NCI-H2081 treated with DMSO at 0.1 percent for 48 hours (cell line): ENCODE measurements at places on chromosomes 7 and 10.
A peak's percentile ranks its signal among the peaks of the same experiment; 100 is the strongest.

GRCh38 chr7:8714791-8715190 is 281.4 kb downstream of the NXPH1 start:
- DNase-seq, result no peak

GRCh38 chr10:122120008-122120744 is 131.2 kb downstream of the TACC2 start:
- no peak for DNase-seq

- DNase-seq, result no peak
These were observed 52.0 kb downstream of the PTEN start for GRCh38 chr10:87915406-87915805.

GRCh38 chr7:23175938-23176337 is 5.9 kb upstream of the NUP42 start:
- DNase-seq, result no peak

GRCh38 chr7:112383671-112384417 is 66.4 kb upstream of the IFRD1 start:
- no peak for DNase-seq

DNA sequence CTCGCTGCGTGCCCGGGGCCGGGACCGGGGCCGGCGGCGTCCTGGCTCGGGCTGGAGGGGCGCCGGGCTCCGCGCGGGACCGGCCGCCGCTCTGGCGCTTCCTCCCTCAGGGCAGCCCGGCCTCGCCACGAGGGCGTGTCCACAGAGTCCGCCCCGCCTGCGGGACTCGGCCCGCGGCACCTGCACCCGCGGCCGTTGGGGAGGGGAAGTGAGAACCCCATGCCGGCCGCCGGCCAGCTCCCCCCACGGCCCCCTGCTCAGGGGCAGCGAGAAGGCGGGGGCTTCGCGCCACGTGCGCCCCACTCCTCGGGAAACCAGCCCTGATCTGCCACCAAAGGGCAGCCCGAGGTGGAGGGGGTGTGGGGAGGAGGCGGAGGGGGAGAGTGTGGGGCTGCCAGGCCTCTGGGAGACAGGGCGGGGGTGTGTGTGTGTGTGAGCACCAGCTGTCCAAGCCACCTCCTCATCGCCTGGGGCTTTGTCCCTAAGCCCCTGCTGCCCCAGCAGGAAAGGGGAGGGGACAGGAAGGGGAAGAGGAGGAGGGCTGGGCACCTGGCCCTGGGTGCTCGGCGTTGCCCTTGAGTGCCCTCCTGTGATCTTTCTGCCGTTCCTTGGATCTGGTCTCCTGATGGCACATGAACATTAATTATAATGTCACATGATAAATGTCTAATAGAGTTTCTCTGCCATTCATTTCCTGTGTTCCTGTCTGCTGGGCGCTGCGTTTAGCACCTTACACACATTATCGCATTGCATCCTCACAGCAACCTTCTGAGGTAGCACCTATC is at the start of gene PIK3AP1:
Gene PIK3AP1, minus strand, starts transcription at position 93 of the 785 bp plus-strand sequence. CDS start 120 bp downstream, outside the sequence.
- peak; percentile 46 for DNase-seq

DNA sequence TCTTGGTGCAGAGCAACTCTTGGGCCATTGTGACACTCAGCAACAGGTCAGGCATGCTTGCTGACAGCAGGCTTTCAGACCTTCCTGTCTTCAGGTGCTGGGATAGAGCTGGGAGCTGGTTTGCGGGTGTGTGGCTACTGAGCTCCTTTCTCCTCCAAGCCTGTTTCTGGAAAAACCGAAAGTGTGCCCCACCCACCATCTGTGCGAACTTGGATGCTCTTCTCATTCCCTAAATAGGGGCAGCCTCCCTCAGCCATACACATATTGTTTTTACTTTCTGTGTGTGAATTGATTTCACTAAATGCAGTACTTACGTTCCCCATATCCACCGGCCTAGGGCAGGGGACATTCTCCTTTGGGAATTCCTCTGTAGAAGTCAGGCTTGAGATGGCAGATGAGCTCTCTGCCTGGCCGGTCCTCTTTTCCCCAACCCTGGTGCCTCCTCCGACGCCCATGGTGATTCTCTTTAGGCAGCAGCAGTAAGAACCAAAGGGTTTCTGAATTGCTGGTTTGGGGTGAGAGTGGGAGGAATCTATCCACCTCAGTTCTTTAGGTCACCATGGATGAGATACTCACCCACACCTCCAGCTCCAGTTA is 6.3 kb upstream of the NEUROG3 start:
- no peak for DNase-seq

- no peak for DNase-seq
These were observed 129.1 kb upstream of the BTBD16 start for GRCh38 chr10:122141821-122142640.

DNA sequence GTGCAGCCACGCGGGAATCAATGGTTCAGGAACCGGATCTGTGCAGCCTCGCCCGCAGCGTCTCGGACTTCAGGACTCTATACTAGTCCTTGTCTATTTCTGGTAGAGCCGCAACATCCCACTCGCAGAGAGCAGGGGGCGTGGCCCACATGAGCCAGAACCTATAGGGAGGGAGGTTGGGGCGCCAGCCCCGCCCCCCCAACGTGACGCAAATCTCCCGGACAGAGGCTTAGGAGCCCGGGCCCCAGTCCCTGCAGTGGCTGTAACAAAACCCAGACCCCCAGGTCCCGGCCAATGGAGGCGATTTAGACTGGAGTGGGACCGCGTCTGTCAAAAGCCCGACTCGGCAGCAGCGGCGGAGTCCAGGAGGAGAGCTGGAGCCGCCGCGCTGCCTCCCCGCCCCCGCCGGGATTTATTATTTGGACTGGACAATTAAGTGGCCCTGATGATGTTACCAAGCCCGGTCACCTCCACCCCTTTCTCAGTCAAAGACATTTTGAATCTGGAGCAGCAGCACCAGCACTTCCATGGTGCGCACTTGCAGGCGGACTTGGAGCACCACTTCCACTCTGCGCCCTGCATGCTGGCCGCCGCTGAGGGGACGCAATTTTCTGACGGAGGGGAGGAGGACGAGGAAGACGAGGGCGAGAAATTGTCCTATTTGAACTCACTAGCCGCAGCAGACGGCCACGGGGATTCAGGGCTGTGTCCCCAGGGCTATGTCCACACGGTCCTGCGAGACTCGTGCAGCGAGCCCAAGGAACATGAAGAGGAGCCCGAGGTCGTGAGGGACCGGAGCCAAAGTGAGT is at the start of gene NKX2-3:
Gene NKX2-3, plus strand, starts transcription at position 256 of the 809 bp plus-strand sequence. Its CDS starts 190 bp downstream, at position 446.
- DNase-seq, result no peak

- no peak for DNase-seq
These were observed 35.0 kb downstream of the GPR141 start for GRCh38 chr7:37718585-37718984.

DNA sequence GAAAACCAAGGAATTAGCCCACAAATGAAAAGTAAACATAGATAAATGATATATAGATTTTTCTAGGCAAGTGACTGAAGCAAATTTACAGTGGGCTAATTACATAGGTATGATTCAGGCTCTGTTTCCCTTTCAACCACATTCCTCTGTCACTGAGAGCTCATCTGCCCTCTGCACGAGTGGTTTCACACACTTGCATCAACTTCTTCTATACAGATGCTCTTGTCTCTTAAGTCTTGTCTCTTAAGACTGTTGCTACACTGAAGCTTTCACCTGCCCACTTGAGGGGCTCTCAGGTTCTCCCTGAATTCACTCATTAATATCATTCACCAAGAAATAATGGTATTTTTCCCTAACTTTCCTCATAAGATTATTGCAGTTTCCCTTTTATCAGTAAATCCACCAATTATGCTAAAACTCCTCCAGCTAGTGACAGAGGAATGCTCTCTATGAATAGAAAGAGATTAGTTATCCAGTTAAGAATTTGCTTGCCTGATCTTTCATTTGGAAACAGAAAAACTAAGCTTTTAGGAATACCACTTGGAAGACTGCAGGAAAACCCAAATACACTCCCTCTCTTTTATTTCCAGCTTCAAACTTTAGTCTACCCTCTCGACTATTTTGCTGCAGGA is 95.7 kb downstream of the ELAPOR2 start:
- DNase-seq, result no peak

DNA sequence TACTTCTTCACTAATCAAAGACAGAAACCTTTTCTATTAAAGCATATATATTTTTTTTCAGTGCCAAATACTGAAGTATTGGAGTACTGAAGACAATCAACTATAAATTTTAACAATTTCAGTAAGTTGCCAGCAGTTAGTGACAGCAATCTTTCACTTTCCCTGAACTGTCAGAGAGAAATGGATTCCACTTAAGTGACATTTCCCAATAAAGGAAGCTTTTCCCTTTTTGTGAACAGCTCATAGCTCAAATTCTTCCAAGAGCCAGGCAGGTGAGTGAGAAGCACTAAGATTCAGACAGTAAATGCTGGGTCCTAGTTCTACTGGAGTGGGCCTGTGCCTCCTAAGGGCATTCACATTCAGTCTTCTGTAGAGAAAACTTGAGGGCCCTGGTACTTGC is 142.0 kb downstream of the SRPK2 start:
- DNase-seq, result no peak

DNA sequence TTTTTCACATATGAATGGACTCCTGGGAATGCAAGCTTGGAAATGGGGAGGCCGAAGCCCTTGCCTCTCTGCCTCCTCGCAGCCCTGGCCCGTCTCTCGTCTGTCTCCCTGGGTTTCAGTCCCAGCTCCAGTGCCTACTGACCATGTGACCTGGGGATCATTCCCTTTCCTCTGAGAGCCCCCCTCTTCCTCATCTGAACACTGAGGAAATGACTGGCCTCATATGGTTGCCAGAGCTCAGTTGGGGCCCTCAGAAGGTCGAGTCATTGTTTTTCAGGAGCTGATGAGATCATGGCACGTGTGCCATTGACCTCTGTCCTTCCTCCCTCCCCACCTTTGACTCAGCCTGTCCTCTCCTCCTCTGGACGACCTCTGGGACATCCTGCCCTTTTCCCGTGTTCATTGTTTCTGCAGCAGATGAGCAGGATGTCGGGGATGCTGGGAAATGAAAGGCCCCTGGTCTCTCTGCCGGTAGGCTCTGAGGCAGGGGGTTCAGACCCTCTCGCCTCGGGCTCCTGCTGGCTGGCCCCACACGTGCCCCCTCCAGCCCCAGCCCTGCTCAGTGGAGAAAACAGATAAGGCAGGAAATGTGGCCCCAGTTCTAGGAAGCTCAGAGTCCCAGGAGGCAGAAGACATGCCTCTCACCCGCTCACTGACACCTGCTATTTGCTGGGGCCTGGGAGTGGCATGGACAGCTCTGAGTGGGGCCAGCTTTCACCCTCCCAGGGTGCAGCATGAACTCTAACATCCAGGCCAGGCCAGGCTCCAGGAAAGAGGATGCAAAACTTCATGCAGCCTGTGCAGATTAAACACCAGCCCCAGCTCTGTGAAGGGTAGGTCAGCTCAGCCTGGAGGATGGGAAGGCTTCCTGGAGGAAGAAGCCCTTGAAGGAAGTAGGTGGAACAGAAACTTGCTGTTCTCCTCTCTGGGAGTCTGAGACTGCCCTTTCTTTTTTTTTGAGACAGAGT is 8.3 kb upstream of the PPP1R35 start:
- DNase-seq, result no peak

DNA sequence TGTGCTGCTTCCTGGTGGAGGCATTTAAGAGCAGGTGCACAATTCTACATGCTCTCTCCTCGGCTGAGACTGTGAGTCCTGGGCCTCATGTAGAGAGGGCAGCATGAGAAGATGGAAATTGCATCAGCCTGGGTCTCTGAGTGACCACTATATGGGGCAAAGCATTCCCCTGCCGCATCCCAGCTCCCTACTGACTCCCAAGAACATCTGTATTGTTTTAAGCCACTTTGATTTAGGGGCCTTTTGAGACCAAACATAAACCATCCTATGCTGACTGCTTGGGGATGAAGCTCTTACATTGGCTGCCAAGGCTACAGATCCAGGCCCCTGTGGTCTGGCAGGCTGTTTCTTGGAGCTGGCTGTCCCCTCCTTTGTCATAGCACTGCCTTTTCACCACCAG is 101.3 kb upstream of the TBX20 start:
- DNase-seq, result no peak

GRCh38 chr7:36396150-36396549 is 6.5 kb downstream of the ANLN start:
- no peak for DNase-seq

DNA sequence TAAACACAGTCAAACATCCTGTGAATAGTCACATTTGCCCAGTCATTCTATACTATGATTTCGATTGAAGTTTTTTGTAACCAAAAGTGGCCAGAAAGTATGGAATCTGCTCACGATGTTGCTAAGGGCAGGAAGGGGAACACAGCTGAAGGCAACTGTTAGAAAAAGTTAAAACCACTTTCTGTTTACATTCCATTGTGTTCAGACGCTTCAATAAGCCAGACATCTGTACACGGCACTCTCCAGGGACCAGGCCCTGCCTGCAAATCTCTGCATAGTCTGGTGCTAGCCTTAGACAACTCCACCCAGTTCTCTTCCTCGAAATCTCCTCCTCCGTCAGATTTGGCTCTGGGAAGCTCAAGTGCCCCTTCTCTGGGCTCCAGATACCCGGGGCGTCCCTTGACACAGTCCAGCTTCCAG is 17.1 kb upstream of the TMEM120A start:
- DNase-seq, result no peak

DNA sequence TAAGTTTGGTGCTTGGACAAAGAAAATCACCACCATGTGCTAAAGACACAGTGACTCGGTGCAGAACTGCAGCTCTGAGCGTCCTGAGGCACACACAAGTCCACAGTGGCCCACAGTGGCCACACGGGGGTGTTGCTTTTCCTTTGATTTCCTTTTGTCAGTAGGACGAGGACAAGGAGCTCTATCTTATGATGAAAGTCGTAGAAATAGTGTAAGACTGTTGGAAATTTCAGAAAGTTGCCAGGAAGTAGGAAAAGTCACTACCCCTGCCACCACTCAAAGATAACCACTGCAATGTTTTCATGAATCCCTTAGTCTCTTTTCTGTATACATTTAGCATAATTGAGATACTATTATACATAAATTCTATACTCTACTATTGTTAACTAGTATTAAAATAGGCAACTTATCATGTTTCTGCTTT is 146.0 kb downstream of the TNS3 start:
- DNase-seq, result no peak

DNA sequence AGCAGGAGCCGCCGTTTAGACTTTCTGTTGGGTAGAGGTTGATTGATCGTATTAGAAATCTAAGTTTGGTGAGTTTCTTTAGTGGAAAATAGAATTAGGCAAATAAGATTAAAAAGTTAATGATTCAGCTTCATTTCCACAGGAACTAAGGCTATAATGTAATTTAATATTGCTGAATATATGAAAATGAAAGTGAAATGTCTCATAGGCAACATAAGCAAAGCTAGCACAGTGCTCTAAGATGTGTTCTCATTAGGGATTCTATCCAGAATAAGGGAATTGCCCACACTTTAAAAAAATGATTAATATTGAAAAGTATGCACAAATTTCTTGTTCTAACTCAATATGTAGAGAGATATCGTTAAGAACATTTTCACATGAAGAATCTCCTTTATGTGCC is 47.0 kb downstream of the SRI start:
- DNase-seq, result no peak

- DNase-seq, result no peak
These were observed 63.4 kb upstream of the GSDME start for GRCh38 chr7:24820730-24821044.
